ENCODE measurements at places on chromosomes 16 and 17.

DNA sequence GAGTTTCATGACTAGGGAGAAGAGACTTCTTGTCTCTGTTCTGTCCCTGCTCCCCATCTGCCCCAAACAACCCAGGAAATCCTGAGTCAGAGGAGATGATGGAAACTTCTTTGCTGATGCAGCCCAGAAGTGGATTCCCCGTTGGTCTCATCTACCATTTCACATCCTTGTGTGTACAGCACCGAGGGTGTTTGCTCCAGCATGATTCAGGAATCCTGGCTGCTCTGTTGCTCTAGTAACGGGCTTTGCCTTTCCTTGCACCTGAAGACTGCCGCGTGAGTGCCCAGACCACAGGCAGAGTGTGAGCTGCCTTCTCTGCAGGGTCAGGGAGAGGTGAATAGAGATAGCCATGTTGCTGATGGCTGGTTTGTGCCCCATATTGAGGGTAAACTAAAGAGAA is 408.4 kb downstream of the CPPED1 start:
- peak; percentile 13 for DNase-seq

- DNase-seq: no peak
These were observed 26.3 kb downstream of the MARF1 start for GRCh38 chr16:15616475-15617165.

GRCh38 chr17:32275060-32276042 is 9.7 kb downstream of the RHBDL3 start:
- peak; percentile 85 for DNase-seq

- no peak for DNase-seq
These were observed 8.1 kb downstream of the ZC3H7A start for GRCh38 chr16:11788914-11789313.

- no peak for DNase-seq
These were observed 272.0 kb downstream of the MAF start for GRCh38 chr16:79328402-79329165.

DNA sequence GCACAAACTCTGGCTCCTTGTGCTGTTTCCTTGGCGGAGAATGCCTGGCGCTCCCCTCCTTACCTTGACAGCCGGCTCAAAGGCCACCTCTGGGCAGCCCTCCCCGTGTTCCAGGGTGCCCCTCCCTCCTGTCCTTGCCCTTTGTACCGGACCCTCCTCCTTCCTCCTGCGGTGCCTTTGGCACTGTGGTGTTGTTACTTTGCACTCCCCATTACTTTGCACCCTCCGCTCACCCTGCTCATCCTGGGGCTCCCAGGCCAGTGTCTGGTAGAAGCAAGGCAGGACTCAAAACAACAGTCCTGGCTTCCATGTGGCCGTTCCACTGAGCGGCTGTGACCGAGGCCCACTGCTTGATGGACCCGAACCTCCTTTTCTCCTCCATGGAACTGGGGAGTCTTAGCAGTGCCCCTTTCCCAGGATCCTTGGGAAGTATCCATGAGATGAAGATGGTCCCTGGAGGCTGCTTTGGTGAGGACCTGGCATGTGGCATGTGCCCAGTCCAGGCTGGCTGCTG is 147.8 kb downstream of the CMIP start:
- DNase-seq: no peak

GRCh38 chr17:8060274-8060673 is 21.4 kb downstream of the ALOX15B start:
- DNase-seq: peak; percentile 66

DNA sequence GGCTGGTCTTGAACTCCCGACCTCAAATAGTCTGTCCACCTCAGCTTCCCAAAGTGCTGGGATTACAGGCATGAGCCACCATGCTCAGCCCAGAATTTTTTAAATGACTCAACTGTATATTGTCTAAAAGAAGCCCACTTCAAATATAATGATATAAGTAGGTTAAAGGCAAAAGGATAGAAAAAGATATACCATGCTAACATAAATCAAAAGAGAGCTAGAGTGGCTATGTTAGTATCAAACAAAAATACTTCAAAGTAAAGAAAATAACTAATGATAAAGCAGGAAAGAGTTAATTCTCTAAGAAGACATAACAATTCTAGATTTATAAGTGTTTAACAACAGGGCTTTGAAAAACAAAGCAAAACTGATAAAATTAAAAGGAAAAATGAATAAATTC is 13.3 kb upstream of the MPO start:
- DNase-seq: no peak

DNA sequence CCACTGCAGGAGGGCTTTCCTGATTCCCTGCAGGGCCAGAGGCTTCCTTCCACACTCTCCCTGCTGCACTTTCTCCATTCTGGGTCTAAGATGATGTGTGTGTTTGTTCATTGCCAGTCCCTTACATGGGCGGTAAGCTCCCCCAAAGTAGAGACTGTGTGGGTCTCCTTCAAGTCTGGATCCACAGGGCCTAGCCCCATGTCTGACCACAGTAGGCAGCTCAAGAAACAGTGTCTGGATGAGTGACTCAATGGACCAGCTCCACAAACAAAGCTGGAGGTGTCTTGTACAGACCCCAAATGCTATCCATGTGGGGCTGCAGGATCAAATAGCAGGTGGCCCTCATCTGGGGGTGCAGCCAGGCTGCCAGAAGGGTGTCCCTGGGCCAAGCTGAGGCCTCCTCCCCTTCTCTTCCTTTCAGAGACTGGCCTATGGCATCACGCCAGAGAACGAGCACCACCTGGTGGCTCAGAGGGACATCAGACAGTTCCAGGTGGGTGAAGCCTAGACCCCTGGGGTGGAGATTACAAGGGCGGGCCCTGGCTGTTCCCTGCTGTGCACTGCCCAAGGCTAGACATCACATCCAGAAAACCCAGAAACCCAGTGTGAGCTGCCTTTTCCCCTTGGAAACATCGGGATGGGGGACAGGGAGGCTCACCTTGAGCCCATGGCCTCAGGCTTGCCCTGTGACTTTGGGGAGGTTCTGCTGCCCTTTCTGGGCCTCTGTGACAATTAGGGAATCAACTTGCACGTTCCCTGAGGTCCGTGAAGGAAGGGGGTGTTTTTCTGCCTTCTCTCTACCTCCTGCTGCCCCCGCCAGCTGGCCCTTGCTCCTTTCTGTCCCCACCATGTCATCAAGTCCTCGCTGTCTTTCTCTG is 45.9 kb downstream of the SLC6A2 start:
- DNase-seq: peak; percentile 27

- DNase-seq: no peak
These were observed 70.7 kb downstream of the RBFOX3 start for GRCh38 chr17:79539944-79540705.

DNA sequence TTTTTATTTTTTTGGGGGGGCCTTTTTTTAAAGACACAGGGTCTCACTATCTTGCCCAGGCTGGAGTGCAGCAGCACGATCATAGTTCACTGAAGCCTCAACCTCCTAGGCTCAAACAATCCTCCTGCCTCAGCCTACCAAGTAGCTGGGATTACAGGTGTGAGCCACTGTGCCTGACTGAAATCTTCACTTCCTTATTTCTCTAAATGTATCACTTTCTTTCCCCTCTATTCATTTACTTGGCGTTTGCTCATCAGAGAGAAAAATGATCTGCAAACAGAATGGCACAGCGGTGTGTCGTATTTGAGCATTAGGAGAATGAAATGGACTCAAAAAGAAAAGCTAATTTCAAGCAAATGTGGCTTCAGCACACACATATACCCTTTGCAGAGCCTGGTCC is 44.3 kb upstream of the CDH5 start:
- DNase-seq: no peak

GRCh38 chr16:57823836-57824235 is 21.5 kb upstream of the KIFC3 start:
- no peak for DNase-seq

DNA sequence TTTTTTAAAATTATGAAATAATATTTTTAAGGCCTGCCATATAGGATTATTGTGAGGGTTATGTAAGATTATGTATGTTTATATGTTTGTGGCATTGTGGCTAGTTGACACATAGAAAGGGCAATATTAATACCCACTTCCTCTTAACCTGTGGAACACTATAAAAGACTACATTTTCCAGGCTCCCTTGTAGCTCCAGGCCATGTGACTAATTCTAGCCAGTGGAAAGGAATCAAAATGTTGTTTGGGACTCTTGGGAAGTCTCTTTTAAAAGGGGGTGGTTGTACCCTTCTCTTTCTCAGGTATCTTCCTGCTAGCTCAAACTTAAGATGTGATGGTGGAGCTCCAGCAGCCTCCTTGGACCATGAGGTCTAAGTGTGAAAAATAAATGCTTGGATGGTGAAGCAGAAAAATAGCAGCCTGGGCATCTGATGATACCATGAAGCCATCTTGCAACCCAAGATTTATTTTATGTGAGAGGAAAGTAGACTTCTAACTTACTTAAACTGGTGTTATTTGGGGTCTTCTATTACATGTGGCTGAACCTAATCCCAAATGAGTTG is 39.2 kb downstream of the TEKT5 start:
- DNase-seq: no peak

- DNase-seq: no peak
These were observed 536 bp downstream of the TMC6 start for GRCh38 chr17:78127888-78128550.

GRCh38 chr17:9368631-9369030 is 207.0 kb downstream of the STX8 start:
- DNase-seq: no peak

DNA sequence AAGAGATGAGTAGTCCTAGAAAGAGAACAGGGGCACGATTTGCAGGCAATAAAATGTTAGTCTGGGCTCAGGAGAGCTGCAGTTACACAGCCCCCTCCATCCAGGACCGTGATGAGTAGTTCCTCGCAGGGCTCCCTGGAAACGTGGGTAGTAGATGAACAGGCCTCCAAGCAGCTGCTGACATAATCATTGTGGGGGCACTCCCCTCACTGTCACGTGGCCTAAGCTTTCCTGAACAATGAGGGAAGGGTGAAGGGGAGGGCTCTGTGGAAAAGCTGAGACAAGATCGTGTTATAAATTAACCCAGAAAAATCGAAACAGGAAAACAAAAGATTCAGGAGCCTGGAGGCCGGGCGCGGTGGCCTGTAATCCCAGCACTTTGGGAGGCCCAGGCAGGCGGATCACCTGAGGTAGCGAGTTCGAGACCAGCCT is 1.3 kb upstream of the PER1 start:
- peak; percentile 97 for DNase-seq

DNA sequence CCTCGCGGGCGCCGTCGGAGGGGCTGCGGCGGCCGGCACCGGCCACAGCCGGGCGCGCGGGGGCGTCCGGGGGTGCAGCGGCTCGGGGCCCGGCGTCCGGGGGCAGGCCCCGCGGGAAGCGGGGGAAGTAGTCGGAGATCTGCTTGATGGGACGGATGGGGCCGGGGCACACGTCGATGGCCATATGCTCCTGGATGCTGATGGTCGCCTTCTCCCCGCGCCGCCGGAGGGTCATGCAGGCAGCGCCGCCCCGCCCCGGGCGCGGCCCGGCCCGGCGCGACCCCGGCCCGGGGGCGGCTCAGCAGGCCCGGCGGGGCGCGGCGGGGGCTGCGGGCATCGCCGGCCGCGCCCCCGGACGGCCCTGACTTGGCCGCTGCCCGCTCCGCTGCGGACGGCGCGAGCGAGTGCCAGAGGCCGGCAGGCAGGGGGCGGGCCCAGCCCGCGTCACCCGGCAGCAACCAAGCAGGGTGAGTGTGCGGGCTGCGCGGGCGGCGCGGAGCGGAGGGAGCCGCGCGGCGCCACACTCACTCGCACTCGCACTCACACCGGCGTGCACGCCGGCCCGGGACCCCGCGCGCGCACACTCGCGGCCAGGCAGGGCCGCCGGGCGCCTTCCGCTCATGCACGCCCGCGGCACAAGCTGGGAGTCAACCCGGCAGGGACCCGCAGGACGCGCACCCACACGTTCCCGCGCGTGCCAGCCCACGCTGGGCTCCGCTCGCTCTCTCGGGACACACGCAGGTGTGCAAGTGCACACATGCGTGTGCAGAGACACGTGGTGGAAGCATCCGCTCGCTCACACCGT is at the start of gene DOC2B:
Gene DOC2B, minus strand, starts transcription at position 406 of the 805 bp plus-strand sequence. Its CDS starts 171 bp downstream, at position 235.
- no peak for DNase-seq

- no peak for DNase-seq
These were observed 12.2 kb upstream of the ADGRG1 start for GRCh38 chr16:57616241-57616640.

DNA sequence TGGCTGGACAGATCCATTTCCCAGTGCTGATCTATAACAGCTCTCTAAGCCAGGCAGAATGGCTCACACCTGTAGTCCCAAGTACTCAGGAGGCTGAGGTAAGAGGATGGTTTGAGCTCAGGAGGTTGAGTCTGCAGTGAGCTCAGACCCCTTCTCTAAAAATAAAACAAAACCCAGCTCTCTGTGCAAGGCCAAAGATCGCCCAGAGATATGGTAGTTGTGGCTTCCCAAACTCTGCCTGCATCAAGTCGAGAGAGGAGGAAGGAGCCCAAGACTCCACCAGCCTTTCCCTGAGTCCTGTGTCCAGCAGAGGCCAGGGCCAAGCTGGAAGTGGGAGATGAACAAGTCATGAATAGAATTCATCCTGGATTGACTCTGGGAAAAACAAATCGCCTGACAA is 88.8 kb downstream of the TMEM132E start:
- no peak for DNase-seq

DNA sequence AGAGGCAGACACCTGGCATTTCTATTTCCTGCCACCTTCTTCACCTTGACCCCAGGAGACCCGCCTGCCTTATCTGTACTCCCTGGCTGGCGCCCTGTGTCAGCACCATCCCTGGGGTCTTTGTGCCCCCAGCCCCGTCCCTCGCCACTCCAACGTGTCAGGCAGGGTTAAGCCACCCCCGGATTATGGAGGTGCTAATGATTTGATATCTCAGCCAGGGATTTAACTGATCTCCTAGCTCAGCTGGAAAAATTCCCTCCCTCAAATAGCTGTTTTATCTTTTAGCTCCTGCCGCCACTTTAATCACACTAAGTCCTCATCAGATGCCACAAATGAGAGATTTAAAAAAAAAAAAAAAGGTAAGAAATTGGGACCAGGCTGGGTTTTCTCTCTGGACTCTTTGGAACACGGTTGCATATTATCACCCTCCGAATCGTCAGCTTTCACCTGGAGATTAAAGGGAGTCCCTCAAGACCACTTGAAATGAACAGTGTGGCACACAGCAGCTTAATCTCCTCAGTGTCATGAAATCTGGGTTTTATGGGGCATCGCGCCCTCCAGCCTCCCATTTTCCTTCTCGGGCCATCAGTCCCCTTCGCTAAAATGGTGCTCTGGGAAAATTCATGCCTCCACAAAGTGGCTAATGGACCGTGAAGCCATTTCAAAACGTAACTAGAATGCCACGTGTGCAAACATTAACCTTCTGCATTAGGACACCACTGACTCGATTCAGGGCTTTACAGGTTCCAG is 26.2 kb upstream of the WFDC1 start:
- no peak for DNase-seq

Data from astrocyte of the spinal cord (primary cell).